ENCODE measurements at places on chromosomes 5 and 9. TPM values are rescaled to one million over a fixed set of nuclear protein-coding genes. Genes with fewer than 3 reads are reported as not detected.

PCDHGC5 gene
- total RNA-seq = not detected

DNA sequence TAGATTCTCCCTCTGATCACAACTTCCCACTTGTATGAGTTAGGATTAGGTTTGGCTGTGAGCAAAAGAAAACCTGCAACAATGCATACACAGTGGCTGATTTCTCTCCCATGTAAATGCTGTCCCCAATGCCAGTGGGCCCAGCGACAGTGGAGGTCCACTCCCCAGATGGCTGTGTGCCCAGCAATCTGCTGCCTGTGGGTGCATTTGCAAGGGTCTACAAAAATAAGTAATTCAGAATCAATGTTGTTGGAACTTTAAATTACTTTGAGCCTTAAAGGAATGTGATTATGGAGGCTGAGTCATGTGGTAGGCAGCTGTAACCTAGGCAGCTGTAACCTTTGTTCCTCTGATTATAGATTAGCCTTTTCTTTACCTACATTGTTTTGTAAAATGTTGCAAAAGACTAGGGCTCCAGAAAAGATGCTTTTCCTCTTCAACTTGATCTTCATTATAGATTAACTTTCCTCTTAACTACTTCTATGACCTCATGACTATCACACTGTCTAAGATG lies 14.2 kb upstream of the MXD3 start:
- peak; percentile 37 for DNase-seq

GRCh38 chr5:40585537-40586267 lies 94.0 kb upstream of the PTGER4 start:
- DNase-seq = no peak

CDH6 gene
- 2.3 TPM for total RNA-seq

- DNase-seq = no peak
These were observed 824 bp downstream of the MXD3 start for GRCh38 chr5:177310757-177311391.

GRCh38 chr9:93061791-93062763 lies 3.6 kb downstream of the SUSD3 start:
- peak; percentile 80 for DNase-seq

DNA sequence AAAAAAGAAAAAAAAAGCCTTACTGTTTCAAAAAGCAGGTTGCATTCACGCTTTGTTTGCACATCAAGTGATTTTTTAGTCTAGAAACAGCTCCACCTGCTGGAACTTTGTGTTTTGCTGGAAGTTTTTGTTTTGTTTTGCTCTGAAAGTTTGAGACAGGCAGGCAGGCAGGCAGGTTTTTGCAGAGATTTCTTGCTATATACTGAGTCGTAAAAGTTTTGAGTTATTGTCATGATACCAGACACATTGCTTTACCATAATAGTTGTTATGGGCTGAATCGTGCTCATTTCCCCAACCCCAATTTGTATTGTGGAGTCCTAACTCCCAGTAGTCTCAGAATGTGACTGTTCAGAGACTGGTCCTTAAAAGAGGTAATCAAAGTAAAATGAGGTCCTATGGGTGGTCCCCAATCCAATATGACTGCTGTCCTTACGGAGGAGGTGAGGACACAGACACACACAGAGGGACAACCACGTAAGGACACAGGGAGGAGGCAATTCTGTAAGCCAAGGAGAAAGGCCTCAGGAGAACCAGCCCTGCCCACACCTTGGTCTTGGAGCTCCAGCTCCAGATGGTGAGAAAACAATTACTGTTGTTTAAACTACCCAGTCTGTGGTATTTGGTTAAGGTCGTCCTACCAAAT lies 20.9 kb downstream of the OR2Y1 start:
- peak; percentile 67 for DNase-seq

SPATA6L gene
- 5.4 TPM for total RNA-seq

ARL10 gene
- total RNA-seq = 9.9 TPM

DNA sequence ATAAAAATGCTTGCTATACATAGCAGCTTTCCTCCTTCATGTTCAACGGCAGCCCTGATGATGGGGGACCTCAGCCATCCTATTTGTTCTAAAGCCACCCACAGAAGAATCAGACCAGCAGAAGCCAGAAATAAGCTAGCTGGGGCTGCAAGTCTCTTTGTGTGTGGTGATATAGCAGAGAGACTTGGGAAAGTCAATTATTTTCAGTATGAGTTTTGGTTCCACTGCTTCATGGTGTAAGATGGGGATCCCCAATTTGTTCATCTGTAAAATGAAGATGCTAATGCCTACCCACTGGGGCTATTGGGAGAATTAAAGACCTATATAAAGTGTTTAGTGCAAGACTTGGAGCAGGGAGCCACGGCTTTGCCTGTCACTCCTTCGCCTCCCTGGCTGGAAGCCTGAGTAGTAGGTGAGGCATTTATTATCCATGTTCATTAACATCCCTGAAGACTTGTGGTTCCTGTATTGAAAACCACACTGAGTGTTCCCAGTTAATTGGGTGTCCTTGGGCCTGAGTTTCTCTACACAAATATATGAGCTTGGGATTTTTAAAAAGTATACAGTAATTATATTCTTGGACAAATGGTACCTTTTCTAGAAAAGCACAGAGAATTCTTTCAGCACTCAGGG lies 210.1 kb upstream of the SLC24A2 start:
- no peak for DNase-seq

AP3S1 gene
- total RNA-seq = 81.9 TPM

C5 gene
- 13.4 TPM for total RNA-seq

- DNase-seq = peak; percentile 95
These were observed 50.3 kb downstream of the SLC22A5 start for GRCh38 chr5:132419502-132420468.
